Globus pallidus (tissue), 1 donor: ENCODE measurements at places on chromosomes 11 and 22.

DNA sequence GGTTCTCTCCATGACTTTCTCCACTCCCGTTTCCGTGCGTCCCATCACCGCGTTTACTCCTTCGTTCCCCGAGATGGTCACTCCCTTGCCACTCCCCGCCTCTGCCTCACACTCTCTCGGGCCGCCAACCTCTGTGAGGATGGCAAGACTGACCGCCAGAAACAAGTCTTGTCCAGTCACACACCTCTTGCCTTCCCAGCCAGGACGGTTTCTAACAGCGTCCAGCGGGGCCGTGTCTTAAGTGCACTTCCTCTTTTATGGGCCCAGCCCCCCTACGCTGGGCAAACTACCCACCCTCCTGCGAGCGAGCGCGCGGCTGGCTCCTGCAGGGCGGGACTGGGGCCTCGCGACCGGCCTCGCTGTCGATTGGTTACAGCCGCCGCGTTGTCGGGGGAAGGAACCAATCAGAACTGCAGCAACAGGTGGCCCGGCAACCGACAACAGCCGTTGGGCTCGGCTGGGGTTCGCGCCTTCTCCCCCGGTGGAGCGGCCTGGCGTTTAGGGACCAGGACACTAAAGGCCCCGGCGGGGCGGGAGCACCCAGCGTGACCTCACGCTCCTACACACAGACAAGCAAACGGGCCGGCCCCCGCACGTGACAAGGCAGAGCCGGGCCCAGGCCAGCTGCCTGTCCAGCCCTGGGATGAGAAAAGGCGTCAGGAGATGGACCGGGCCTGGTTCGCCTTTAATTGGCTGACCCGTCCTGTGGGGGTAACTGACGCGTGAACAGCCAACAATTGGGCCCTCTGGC lies 522 bp upstream of the UCP2 start:
- peak; percentile 96 for DNase-seq

DNA sequence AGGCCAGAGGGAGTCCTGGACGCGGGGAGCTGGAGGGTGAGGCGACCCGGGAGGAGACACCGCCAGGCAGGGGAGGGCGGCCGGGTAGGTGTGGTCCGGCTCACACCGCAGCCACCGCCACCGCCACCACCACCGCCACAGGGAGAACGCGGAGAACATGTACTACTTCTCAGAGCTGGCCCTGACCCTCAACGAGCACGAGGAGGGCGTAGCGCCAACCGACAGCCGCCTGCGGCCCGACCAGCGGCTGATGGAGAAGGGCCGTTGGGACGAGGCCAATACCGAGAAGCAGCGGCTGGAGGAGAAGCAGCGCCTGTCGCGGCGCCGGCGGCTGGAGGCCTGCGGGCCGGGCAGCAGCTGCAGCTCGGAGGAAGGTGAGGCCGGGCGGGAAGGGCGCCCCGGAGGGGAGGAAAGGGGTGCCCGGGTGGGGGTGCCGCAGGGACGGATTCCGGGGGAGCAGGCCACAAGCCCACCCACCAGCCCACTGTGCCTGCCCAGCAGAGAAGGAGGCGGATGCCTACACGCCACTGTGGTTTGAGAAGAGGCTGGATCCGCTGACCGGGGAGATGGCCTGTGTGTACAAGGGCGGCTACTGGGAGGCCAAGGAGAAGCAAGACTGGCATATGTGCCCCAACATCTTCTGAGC lies 62.8 kb downstream of the MORC2 start:
- no peak for DNase-seq

- no peak for DNase-seq
Observed at GRCh38 chr11:20599221-20600019, at the start of gene SLC6A5. SLC6A5 (plus strand) TSS chr11:20599608; CDS start chr11:20599673, 65 bp downstream.

GRCh38 chr11:132632641-132633124 lies 899.6 kb downstream of the OPCML start:
- no peak for DNase-seq

GRCh38 chr22:38704654-38705234 lies 1.0 kb upstream of the GTPBP1 start:
- DNase-seq: no peak

- DNase-seq: no peak
Observed at GRCh38 chr11:126997196-126997595, 3.4 kb downstream of the KIRREL3 start.

DNA sequence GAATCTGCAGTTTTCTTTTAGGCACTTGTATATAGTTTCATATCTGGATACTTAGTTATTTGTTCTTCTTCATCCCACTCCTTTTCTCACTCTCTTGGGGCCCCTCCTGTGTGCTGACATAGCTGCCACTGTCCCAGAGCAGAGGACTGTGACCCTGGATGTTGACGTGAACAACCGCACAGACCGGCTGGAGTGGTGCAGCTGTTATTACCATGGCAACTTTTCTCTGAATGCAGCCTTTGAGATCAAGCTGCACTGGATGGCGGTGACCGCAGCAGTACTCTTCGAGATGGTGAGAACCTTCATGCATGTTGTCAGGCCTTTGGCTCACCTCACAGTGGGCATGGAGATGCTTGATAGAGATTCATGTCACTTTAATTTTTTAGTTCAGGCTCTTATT lies 50.9 kb upstream of the YWHAH start:
- peak; percentile 89 for DNase-seq

DNA sequence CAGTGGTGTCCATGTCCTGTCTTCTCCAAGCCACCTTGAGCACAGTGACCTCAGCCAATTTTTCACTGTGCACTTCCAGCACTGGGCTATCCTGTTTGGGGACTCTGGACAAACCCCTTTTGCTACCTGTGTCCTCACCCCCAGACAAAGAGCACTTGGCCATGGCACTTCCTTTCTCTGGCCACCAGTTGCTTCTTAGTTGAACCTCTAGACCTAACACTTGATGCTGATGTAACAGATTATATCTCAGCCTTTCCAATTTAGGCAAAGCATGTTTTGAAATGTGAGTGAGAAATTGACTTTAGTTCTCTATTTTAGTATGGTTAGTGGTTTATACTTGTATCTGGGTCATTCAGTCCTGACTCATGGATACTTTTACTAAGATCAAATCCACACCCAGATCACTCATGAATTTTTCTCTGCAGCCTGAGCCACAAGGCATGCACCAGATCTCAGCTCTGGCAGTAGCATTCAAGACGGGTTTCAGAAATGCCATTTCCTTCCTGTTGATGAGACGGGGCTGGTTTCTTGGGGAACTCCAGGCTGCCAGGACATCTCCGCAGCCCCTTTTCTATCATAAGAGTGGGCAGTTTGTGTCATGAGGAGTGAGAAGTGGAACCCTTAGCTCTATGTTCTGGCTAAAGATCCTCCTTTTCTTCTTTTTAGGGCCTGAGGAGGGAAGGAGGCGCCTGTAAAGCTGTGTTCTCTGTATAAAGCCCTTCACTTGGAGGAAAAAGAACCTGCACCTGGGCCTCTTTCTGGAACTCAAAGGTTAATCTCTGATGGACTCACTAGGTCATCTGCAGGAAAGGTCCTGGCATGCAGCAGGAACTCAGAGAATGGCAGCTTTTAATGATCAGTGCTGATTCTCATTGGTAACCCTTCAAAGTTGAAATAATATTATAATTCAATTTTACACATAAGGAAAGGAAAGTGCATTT lies 185.6 kb upstream of the TENM4 start:
- DNase-seq: no peak

GRCh38 chr11:34916843-34917770 lies 689 bp downstream of the PDHX start:
- no peak for DNase-seq

- DNase-seq: no peak
Observed at GRCh38 chr22:24703101-24703500, 71.4 kb downstream of the PIWIL3 start.

- no peak for DNase-seq
Observed at GRCh38 chr11:66333220-66333877, 2.9 kb downstream of the RIN1 start.

- DNase-seq: peak; percentile 56
Observed at GRCh38 chr11:44568658-44569473, 3.4 kb downstream of the CD82 start.
